ENCODE measurements at places on chromosomes 3 and 15.

DNA sequence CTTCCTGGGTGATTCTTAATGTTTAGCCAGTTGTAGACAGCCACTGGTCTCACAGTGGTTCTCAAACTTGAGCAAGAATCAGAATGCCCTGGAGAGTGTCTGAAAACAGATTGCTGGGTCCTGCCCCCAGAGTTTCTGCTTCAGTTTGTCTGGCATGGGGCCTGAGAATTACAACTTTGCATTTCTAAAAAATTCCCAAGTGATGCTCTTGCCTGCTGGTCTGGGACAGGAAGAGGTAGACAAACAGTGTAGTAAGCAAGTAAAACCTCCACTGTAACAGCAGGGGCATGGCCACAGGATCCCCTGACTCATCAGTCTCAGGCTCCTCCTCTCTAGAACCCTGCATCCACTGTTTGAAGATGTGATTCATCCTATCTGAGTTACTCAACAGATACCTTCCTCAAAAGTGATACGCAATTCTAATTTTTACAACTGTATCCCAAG is 36.5 kb downstream of the DZIP1L start:
- no peak for DNase-seq

DNA sequence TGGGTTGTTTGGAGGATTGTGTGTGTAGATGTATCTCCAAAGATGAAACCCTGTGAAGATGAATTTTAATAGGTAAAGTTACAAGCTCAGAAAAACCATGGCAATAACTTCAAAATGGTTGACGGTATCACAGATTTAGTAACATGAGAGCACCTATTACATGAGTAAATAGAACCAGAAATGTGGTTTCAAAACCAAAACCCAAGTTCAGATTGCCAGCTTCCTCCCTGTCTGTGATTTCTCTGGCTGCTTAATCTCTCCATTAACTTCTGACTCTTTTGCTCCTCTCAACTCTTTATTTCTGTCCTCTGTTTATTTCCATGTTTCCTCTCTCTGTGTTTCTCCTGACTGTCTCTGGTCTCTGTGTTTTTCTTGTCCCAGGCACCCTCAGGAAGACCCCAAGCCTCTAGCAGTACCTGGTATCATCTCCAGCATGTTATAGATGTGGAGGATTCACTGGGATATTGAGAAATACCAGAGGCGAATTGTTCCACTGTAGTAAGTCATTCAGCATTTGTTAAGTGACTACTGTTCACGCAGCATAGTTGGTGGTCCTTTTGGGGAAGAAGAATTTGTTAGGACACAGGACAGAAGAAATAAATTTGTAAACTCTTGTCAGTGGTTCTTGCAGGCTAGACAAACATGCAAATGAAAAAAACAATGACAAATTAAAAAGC is 138.8 kb downstream of the BBX start:
- DNase-seq, result no peak

- no peak for DNase-seq
Measured at GRCh38 chr3:90011131-90011530, 903.7 kb downstream of the EPHA3 start.

GRCh38 chr3:184332370-184333090 is 4.9 kb upstream of the FAM131A start:
- DNase-seq, result no peak

DNA sequence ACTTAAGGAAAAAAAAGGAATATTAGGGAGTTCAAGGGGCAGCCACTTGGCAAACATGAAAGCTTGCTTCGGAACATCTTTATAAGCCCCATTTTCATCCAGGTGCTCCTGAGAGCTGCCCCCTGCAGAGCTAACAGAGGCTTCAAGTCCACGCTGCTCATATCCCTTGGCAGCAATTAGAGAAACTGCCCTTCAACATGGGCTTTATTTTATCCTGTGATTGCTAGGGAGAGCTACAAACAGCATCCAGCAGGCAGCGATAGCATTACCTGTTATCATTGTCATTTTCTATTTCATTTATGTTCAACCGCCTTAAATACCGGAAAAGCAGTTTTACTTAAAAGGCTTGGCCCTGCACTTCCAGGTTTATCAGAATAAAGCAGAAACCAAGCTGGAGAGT is 68.4 kb upstream of the MCTP2 start:
- DNase-seq, result no peak

DNA sequence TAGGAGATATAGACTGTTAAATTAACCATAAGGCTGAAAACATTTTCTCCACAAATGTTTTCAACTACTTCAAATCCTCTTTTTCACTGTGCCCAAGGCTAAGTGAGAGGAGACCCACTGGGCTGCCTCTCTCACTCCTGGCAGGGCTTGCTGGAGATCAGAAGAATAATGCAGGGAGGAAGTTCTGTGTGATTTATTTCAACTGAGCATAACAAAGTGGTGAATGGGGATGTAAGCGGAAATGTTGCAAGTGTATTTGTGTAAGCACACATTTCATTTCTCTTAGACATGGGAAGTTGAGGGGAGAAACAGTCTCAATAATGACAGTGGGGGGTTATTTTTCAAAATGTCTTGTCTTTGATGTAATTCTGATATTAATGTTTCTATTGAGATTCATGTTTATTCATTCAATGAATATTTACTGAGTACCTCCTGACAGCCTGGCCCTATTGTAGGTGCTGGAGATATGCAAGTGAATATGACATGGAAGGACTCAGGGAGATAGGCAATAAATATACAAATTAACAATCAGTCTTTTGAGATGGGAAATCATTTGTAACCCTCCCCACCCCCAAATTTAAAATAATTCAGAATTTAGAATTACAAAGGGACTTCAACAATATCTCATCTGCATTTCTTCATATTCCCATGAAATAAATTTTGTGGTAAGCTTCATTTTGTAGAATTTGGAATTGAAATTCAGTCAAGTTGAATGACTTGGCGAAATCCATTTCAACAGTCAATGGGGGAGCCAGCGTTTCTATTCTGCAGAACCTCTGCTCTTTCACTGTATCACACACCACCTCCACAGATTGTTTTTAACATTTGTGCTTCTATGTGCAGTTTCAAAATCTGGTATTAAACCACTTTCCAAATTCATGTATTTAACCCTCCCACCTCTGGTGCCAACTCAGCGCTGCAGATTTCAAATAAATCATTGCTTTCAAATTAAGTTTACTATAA is 247.2 kb downstream of the SLC9A9 start:
- no peak for DNase-seq

DNA sequence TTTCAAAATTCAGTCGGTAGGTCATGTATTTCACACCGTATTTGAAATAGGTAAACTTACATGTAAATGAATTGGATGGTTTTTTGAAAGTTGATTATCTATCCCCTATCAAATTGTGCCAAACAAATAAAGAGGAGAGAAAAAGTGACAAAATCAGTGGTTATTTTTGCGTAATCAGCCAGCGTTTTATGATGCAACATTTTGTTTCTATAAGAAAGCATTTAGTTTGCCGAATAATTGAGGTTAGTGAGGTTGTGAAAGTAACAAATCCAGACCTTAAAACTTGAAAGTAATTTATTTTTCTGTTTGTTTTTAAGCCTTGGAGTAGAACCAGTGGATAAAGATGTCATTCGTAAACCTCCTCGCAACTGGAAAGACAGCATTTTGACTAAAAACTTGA is 29.3 kb downstream of the ASTE1 start:
- no peak for DNase-seq

DNA sequence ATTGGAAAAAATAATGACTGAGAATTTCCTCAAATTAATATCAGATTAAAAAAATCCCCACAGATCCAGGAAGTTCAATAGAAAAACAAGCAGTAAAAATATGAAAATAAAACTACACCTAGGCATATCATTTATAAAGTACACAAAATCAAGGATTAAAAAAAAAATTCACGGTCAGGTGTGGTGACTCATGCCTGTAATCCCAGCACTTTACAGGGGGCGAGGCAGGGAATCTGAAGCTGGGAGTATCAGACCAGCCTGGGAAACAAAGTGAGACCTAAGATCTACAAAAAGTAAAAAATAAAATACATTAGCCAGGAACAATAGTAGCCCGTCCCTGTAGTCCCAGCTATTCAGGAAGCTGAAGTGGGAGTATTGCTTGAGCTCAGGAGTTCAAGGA is 778.3 kb upstream of the ALCAM start:
- DNase-seq, result no peak

- DNase-seq, result peak; percentile 84
Measured at GRCh38 chr3:57048052-57048671, 12.3 kb upstream of the SPATA12 start.

GRCh38 chr3:196971094-196971698 is 2.6 kb upstream of the PIGZ start:
- peak; percentile 53 for DNase-seq

DNA sequence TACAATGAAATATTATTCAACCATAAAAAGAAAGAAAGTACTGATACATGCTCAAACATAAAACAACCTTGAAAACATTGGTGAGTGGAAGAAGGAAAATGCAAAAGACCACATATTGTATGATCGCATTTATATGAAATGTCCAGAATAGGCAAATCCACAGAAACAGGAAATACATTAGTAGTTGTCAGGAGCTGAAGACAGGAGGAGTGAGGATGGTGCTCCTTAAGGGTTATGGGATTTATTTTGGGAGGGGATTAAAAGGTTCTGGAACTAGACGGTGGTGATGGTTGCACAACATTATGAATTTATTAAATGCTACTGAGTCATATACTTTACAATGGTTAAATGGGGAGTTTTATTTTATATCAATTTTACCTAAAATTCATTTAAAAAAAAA is 12.1 kb upstream of the MAGI1 start:
- DNase-seq, result no peak

DNA sequence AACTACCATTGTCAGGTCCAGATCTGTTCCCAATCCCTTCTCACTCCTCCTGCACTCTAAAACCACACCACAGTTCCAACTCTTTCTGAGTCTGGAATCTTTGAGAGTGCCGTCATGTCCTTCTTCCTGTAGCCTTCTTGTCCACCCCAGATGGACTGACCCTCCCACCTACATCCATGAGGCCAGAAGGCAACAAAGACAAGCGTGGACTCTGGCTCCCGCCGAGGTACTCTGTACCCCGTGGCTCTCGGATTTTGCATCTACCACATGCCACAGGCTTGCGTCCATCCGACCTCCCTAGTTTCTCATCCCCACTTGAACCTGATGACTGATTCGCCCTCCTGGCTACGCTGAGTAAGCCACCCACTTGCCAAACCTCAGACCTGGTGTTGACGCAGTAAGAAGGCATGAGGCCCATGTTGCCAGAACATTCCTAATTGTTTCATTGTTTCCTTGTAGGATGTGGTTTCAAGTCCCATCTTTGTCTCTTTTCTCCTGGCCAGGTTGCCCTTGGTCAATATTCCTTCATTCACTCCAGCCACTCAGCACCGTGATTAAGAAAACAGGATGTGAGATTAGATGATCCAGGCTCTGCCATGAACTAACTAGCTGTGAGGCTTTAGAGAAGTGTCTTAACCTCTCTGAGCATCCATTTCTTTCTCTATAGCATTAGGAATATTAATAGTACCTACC is 1.1 kb upstream of the ZBTB38 start:
- DNase-seq, result no peak

DNA sequence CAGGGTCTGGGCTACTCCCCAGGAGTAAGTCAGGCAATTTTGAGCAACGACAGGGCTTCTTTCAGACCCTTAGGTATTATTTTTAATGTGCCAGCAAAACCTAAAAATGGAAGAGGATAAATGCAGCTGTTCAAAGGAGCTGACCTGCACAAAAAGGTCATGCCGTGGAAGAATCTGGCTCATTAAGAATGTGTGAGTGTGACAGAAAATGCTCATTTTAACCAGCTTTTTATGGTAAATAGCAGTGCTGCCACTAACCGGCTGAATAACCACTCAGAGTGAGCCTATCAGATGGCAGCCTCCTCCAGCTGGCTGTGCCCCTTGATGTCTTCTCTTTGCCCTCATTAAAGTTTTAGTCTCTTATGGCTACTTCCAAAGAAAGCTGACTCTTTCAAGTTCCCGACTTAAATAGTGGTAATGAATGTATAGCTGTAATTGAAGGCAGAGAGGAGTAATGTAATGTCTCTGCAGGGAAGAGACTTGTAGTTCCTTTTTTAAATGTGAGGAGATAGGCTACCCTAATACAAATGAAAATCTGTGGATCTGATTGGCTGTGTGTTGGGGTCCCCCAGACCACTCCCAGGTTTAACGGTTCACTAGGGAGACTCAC is 9.5 kb upstream of the FSTL1 start:
- DNase-seq, result no peak

- DNase-seq, result no peak
Measured at GRCh38 chr3:113261626-113262303, 50.4 kb downstream of the BOC start.

GRCh38 chr15:71066983-71067382 is 48.3 kb upstream of the THSD4 start:
- no peak for DNase-seq

- no peak for DNase-seq
Measured at GRCh38 chr3:46902188-46902631, 24.7 kb downstream of the PTH1R start.

GRCh38 chr3:12577379-12577778 is 20.5 kb downstream of the MKRN2 start:
- DNase-seq, result no peak

DNA sequence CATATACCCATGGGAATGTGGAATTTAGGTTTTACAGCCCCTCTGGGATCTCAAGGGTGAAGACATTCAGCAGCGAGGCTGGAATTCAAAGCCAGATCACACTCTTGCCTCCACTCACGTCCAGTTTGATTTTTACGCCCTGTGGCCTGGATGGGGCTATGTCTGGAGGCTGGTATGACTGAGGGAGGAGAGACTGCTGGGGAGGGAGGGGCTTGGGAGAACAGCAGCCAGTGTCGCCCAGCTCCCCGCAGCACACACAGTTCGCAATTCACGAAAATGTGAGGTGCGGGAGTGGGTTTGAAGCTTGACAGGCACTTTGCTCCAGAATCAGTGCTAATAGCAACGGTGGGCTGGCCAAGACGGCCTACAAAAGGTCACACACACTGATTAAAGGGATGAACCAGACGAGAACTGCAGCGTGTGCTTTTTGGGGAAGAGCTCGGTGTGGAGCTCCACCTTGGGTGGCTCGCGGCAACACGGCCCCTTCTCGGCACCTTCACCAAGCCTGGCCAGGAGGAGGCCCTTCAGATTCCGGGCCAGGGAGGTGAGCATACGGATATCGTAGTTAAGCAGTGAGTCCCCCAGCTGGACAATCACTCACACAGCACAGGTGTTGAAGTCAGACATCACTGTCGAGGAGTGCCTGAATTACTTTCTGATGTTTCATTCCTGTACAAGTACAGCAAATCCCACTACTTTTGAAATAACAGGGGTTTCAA is 16.4 kb downstream of the EHD4 start:
- no peak for DNase-seq

- DNase-seq, result no peak
Measured at GRCh38 chr15:35657679-35658311, 111.8 kb upstream of the DPH6 start.

- no peak for DNase-seq
Measured at GRCh38 chr3:48952510-48953118, 34.0 kb downstream of the ARIH2 start.

DNA sequence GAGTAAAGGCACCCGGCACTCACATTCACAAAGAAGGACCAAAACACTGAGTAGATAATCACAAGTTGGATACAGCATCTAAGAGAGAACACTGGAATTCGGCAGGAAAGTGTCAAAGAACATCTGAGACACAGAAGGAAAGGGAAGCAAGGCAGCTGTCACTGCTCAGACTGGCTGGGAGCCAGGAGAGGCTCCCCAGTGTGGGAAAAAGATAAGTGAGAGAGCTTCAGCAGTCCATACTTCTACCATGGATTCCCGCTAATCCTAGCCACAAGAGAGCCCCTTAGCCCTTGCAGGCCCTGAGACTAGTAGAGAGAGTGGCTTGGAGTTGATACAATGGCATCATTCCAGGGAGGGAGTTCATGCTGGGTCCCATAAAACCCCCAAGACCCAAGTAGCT is 36.7 kb upstream of the CP start:
- DNase-seq, result no peak

GRCh38 chr3:168865022-168865551 is 769.4 kb upstream of the GOLIM4 start:
- no peak for DNase-seq

- no peak for DNase-seq
Measured at GRCh38 chr3:188170461-188171459, 16.8 kb downstream of the LPP start.

All from suprapubic skin (tissue), 4 donors.